ENCODE measurements at places on chromosomes 16 and 17.

DNA sequence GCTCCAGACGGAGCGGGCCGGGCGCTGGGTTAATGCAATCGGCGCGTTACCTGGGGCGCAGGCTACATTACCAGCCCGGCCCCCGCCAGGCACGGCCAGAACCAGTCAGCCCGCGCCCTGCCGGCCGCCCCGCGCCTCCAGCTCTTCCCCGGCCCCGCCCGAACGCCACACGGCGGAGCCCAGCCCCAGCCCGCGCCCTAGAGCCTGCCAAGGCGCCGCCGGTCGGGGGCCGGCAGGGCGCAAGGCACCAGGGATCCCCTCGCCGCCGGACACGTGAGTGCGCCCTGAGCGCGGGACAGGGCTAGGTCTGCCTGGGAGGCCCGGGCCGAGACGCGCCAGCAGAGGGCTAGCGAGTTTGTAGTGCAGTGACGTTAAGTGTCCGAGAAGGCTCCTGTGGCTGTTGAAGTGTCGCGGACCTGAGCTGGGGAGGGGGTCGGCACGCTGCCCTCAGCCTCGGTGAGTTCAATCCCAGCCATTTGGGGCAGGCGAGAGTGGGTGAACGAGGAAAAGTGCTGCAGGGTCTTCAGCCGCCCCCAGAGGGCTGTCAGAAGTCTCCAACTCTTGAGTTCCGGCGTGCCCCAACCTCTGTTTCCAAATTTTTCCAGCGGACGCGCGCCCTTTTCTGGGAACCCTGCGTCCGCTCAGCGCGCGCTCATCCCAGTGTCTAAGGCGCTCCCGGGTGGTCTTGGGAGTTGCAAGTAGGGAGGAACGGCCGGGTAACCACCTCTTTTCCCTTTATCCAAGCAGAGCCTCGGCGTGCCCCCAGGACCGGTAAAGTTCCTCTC is at the start of gene SLC6A2:
Gene SLC6A2, plus strand, starts transcription at position 92 of the 785 bp plus-strand sequence. CDS start 707 bp downstream, outside the sequence.
- no peak for DNase-seq

GRCh38 chr16:85473909-85474620 is 139.1 kb upstream of the GSE1 start:
- DNase-seq = no peak

DNA sequence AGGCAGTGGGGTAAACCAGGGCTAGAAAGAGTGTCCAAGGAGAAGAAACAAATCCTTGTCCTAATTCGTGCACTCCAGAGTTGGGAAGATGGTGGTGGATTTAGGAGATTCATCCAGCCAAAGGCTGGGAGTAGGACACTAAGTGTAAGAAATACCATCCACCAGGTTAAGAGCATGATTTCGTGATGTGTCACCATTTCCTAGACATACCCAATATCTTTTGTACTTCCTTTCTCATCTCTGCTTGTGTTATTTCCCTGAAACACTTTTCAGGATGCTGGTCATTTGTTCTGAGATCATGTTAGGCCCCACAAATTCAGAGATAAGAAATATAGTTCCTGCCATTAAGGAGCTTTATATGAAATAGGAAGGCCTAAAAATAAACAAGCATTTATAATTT is 106.3 kb upstream of the HLF start:
- DNase-seq = no peak

- peak; percentile 46 for DNase-seq
Measured at GRCh38 chr16:87713451-87714229, 52.1 kb downstream of the KLHDC4 start.

DNA sequence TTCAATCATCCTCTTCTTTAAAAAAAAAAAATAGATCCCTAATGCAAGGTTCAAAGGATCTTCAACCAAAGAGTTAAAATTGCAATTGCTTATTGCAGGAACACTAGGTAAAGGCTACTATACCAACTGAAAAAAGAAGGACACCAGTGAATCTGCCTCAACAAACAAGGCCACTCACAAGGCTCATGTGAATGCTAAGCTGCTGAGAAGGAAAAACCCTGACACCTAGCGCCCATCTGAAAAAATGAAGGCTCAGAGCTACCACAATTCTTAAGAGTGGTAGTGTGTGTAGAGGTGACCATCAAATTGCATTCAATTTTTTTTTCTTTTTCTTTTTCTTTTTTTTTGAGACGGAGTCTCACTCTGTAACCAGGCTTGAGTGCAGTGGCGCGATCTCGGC is 201.6 kb upstream of the C17orf78 start:
- no peak for DNase-seq

GRCh38 chr17:45940826-45941225 is 46.5 kb downstream of the MAPT start:
- DNase-seq = no peak

DNA sequence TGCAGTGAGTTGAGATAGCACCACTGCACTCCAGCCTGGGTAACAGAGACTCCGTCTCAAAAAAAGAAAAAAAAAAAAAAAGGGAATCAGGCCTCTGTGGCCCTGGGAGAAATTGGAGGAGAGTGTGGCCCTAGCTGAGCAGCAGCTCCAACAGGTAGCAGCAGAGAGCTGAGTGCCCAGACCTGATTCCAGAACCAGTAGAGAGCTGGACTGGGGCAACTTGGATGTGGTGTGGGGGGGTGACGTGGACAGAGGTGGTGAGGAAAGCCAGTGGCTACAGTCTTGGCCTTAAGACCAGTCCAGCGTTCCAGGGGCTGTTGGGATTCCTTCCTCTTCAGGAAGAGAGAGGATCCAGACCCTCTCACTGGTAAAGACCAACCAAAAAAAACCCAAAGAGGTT is 1.7 kb downstream of the HSPB9 start:
- no peak for DNase-seq

- no peak for DNase-seq
Measured at GRCh38 chr17:21252289-21252795, 868 bp downstream of the NATD1 start.

- no peak for DNase-seq
Measured at GRCh38 chr16:12758031-12758669, 45.5 kb downstream of the CPPED1 start.

DNA sequence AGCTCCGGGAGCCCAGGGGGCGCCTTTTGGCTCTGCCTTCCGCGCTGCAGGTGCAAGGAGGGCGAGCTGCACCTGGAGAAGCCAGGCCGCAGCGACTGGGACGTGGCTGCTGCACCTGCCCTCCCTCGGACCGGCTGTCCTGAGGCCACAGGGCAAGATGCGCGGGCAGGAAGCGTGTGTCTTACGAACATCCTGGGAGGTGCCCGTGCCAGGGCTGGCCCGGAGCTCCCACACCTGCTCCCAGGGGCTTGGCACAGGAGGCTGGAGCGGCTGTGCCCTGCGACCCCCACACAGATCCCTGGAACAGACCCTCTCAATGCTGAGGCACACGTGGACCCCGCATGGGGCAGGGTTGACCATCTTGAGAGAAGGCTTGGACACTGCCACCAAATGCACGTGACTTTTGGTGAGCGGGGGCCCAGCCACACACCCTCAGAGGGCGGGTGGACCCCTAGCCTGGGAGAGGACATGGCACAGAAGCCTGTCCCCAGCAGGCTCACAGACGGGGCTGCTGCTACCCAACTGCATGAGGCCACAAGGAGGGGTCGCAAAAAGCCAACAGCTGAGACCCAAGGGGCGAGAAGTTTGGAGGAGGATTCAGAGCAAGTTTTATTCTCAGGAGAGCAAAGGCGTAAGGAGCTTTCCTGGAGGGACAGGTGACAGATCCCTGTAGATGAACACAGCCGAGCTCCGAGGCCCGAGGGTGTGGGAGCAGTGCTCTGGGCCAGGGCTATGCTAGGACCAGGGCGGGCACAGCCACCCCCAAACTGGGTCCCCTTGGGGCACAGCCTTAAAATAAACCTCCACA is 11.4 kb downstream of the NDUFAF8 start:
- no peak for DNase-seq

- DNase-seq = no peak
Measured at GRCh38 chr16:76265434-76266045, 11.7 kb upstream of the CNTNAP4 start.

DNA sequence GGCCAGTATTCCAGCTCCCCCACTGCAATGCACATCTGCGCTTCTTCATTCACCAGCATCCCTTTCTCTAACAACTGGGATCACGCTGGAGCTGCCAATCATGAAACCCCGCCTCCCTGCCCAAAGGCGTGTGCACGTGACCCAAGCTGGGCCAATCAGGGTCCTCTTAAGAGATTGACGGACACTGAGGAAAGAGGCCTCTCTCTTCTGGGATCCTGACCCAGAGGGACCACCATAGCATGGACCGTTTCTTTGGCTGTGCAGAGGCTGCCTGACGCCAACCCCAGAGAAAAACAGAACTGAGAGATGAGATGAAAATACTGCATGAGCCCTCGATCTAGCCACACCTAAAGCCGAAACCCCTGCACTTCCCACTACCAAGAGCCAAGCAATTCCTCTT is 32.0 kb downstream of the COTL1 start:
- no peak for DNase-seq

GRCh38 chr17:82677353-82677925 is 21.1 kb downstream of the RAB40B start:
- no peak for DNase-seq

DNA sequence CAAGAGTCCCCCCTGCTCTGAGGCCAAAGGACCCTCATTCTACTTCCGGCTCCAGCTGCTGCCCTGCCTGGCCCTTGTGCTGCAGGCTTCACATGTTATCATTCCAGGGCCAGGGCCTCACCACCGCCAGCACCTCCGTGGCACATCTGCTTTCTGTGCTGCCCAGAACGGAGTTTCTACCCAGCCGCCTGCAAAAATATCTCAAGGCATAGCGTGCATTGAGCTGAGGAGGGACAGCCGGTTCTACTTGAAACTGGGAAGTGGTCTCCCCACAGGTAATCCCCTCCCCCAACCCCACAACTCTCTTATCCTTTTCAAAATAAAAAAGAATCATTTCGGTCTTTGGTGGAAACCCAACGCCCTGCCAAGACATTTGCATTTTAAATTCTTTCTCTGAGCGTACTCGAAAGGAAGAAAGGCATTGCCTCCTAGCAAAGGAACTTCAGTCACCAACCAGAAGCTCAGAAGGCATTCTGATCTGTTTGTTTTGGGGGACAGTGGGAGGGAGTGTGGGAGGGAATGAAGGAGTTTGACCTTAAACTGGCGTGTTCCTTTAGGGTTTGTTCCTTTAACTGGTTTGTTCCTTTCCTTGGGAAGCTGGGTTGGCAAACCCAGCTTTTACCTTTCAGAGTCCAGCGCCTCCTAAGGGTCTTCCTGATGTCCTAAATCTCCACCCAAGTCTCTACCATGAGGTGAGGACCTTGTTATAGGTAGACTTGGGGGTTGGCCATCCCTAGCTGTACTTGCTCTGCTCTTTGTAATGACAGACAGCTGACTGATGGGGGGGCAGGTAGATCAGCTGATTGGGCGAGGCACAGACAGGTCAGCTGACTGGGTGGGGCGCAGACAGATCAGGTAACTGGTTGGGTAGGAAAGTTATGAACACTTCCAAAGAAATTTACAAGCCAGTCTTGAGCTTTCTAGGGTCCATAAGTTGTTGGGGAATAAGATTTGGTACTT is 33.4 kb upstream of the PIK3R6 start:
- no peak for DNase-seq

- DNase-seq = no peak
Measured at GRCh38 chr16:58222532-58223316, 24.8 kb upstream of the CSNK2A2 start.

GRCh38 chr17:57915544-57915943 is 39.7 kb downstream of the CUEDC1 start:
- DNase-seq = no peak

DNA sequence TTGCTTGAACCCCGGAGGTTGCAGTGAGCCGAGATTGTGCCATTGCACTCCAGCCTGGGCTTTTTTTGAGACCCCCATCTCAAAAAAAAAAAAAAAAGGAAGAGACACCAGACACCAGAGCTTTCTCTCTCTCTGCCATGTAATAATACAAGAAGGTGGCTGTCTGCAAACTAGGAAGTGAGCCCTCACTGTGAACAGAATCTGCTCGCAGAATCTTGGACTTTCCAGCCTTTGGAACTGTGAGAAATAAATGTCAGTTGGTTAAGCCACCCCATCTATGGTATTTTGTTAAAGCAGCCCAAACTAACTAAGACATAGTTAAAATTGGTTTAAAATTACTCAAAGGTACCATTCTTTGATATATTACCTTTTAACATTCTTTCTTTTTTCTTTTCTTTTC is 10.1 kb upstream of the STX1B start:
- DNase-seq = no peak

DNA sequence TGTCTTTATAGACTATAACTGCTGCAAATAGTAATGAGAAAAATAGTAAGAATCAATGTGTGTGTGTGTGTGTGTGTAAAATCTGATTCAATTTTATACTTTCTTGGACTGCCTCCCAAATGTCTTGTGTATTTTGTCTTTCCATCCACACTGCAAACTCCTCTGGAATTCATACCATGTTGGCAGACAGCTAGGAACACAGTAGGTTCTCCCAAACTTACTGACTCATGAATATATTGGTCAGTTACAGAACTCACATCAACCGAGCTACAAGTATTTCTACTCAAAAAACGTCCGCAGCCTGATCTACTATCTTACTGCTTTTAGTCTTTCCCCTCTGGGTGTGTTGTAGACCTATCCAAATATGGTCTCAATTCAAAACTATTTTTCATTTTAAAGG is 542.7 kb upstream of the PSMD7 start:
- DNase-seq = no peak

- DNase-seq = no peak
Measured at GRCh38 chr16:71443714-71444113, 1.9 kb upstream of the TLE7 start.

GRCh38 chr17:39700148-39700987 is 504 bp downstream of the ERBB2 start:
- no peak for DNase-seq

DNA sequence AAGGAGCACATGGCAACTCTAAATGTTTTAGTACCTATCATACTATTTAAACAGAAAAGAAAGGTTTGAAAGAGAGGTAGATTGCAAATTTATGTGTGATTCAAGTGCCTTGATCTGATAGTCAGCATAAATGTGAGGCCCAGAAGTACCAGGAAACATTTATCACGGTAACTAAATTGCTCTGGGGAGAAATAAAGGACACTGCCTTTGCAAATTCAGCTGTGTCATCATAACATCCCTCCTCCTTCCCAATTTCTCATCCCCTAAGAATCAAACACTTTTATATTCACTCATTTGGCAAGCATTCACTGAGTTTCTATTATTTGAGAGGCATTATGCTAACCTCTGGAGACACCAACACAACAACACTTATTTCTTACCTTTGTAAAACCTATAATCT is 563.4 kb upstream of the CA10 start:
- no peak for DNase-seq

GRCh38 chr17:48053758-48054237 is 5.6 kb downstream of the NFE2L1 start:
- no peak for DNase-seq

- DNase-seq = no peak
Measured at GRCh38 chr17:54368906-54369305, 531.7 kb upstream of the TOM1L1 start.

GRCh38 chr17:16013943-16014407 is 14.4 kb downstream of the TTC19 start:
- DNase-seq = no peak

- DNase-seq = no peak
Measured at GRCh38 chr17:14712611-14713021, 411.7 kb downstream of the HS3ST3B1 start.

GRCh38 chr17:29791336-29792080 is 138.5 kb downstream of the SSH2 start:
- no peak for DNase-seq
